WTC11 (cell line): ENCODE measurements at places on chromosomes 4 and X.

DNA sequence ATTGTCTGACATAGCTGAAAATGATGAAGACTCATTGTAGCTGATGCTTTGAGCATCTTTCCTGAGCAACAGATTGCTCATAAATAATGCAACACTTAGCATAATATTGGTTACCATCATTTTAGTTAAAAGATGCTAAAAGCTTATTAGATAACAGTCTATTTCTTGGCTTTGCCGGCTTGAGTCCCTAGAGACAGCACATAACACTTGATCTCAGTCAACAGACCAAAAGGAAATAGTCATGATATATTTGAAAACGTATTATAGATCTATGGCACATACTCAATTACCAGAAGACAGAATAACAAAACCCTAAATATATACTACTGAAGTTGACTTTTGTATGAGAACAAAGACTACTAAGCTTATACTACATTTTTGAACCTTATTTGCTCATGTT is 846.7 kb upstream of the EPHA5 start:
- DNase-seq: no peak

DNA sequence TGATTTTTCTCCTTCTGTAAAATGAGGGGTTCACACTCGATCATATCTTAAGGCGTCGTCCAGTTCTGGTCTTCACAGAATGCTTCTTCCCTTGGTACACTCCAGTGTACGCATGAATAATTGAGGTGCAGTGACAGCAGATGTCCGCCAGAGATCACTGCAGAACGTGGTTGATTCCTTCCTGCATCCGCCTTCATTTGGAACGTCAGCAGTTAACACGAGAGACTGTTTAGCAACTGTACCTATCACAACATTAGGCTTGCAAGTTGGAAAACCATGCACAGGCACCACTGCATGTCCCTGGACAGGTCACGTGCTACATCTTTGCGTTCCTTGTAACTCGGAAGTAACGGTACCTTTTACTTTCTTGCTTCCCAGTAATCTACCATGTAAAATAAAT is 66.0 kb upstream of the GEMIN8 start:
- DNase-seq: peak; percentile 41

- DNase-seq: no peak
Measured at GRCh38 chrX:102711872-102712215, 404 bp upstream of the GPRASP2 start.

DNA sequence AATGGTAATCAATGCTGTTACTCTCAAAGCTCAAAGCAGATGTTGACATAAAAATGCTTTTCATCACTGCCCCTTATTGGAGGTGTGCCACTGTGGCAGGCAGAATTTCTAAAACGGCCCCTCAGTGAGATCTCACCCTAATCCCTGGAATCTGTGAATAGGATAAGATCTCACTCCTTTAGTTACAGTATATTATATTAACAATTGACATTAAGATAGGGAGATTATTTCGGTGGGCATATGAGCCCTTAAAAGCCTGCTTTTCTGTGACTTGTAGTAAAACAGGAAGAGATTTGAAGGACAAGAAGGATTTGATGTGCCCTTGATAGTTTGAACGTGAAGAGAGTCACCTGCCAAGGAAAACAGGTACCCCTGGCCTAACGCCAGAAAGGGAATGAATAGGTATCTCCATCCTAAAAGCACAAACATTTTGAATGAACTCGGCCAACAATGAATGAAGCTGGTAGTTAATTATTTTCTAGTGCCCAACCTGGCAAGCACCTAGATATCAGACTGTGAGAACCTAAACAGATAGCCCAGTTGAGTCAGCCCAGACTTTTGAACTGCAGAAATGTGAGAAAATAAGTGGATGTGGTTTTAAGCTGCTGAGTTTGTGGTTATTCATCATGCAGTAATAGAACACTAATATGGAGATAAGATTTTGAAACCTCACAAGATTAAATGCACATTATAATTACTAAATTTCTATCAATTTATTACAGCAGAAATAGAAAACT is 881.6 kb downstream of the PCDH18 start:
- no peak for DNase-seq

DNA sequence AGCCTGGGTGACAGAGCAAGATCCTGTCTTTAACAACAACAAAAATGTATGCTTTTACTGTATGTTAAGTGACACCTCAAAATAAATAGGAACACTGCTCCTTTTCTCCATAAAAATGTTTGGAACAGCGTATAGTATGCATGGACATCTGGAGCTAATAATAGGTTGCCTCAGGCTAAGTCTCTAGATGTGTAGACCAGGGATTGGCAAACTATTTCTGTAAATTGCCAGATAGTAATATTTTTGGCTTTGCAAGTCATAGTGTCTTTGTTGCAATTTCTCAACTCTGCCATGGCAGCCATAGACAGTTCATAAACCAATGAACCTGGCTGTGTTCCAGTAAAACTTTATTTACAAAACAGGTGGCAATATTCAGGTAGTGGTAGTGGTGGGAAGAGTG is 76.6 kb upstream of the CBLL2 start:
- no peak for DNase-seq

GRCh38 chr4:2417765-2418649 is at the start of gene ZFYVE28:
ZFYVE28 (minus strand) TSS chr4:2418645; CDS start chr4:2418323, 322 bp downstream.
- DNase-seq: no peak

- DNase-seq: no peak
Measured at GRCh38 chr4:52840531-52841370, 21.4 kb upstream of the RASL11B start.

- no peak for DNase-seq
Measured at GRCh38 chr4:153081006-153081580, 123.2 kb upstream of the TRIM2 start.

DNA sequence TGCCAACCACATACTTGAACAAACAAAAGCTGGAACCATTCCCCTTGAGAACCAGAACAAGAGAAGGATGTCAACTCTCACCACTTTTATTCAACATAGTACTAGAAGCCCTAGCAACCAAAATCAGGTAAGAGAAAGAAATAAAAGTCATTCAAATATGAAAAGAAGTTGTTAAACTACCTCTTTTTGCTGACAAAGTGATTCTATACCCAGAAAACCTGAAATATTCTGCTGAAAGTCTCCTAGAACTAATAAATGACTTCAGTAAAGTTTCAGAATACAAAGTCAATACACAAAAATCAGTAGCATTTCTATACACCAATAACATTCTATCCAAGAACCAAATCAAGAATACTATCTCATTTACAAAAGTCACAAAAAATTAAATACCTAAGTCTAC is 187.0 kb downstream of the UGT8 start:
- no peak for DNase-seq

DNA sequence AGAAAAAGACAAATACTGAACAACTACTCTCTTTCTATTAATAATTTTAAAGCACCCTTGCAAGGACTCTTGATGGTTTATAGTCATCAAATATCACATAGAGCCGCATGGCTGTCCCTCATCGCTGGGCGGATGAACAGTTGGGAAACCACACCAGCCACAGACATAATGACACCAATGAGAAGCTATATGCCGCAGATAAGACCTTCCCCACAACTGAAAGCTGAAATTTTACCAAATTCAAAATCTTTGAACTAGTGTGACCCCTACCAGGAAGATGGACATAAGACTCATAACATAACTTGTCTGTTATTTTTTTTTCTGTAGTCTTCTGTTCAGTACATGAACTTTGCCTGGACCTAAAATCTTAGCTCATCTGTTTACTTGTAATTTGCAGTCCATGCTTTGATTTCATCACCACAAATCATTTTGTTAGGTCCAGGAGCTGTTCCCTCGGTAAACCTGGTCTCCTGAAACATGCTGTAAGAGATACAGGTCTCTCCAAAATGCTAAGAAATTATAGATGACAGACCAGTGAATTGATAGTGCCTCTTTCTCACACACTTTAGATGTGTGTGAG is 157.3 kb upstream of the RAPGEF2 start:
- DNase-seq: no peak
